ENCODE measurements at places on chromosomes 1 and 21. TPM values are rescaled to one million over a fixed set of nuclear protein-coding genes. Genes with fewer than 3 reads are reported as not detected.

MMP23B gene
- total RNA-seq, result 0.64 TPM

NTRK1 gene
- total RNA-seq, result not detected

S100B gene
- total RNA-seq, result not detected

SLC9C2 gene
- not detected for total RNA-seq

HJV gene
- not detected for total RNA-seq

TRAF3IP3 gene
- not detected for total RNA-seq

MGST3 gene
- total RNA-seq, result 99.7 TPM

LYPD8 gene
- not detected for total RNA-seq

CRABP2 gene
- total RNA-seq, result 132 TPM

SELP gene
- total RNA-seq, result not detected

SPRR3 gene
- 51.4 TPM for total RNA-seq

SIM2 gene
- 0.96 TPM for total RNA-seq

CDC7 gene
- 0.72 TPM for total RNA-seq

FTCD gene
- not detected for total RNA-seq

TCP10L gene
- total RNA-seq, result 1.5 TPM

RNF220 gene
- total RNA-seq, result 104 TPM

LRRN2 gene
- not detected for total RNA-seq

C1orf21 gene
- 40.1 TPM for total RNA-seq

PLEKHG5 gene
- total RNA-seq, result 59.5 TPM

IFI44 gene
- total RNA-seq, result 2.7 TPM

LY9 gene
- 0.96 TPM for total RNA-seq

CYP4Z1 gene
- total RNA-seq, result not detected

BRDT gene
- not detected for total RNA-seq

GUK1 gene
- 561 TPM for total RNA-seq

CFAP74 gene
- not detected for total RNA-seq

RGS1 gene
- total RNA-seq, result not detected

NPHS2 gene
- not detected for total RNA-seq

IQCC gene
- 2.3 TPM for total RNA-seq

IGSF9 gene
- 8.7 TPM for total RNA-seq
